8988T (cell line): ENCODE measurements at places on chromosomes 5 and 9.

- DNase-seq: no peak
Observed at GRCh38 chr5:79416499-79416898, 97.4 kb downstream of the HOMER1 start.

- no peak for DNase-seq
Observed at GRCh38 chr9:74172874-74173273, 324.3 kb upstream of the RORB start.

- DNase-seq: no peak
Observed at GRCh38 chr5:169762338-169763095, 125.4 kb downstream of the DOCK2 start.

DNA sequence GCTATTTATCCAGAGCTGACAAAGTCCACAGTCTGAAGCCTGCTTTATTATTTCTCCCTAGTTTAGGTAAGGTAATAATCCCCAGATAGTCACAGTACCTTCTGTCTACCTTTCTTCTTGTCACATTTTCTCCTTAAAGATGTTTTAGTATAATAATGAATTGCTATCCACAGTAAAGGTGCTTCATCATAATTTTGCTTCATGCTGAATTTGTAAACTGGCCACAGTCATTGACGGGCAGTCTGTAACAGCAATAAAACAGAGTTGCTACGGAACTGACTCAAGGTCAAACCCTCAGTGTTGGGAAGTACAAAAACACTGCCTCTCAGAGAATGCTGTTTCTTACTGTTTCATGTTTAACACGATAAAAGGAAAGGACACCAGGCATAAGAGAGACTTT is 195.7 kb downstream of the ZNF608 start:
- DNase-seq: no peak

GRCh38 chr9:136412962-136413361 is 2.5 kb downstream of the PMPCA start:
- no peak for DNase-seq

GRCh38 chr5:147697380-147697779 is 85.1 kb downstream of the JAKMIP2 start:
- DNase-seq: no peak

DNA sequence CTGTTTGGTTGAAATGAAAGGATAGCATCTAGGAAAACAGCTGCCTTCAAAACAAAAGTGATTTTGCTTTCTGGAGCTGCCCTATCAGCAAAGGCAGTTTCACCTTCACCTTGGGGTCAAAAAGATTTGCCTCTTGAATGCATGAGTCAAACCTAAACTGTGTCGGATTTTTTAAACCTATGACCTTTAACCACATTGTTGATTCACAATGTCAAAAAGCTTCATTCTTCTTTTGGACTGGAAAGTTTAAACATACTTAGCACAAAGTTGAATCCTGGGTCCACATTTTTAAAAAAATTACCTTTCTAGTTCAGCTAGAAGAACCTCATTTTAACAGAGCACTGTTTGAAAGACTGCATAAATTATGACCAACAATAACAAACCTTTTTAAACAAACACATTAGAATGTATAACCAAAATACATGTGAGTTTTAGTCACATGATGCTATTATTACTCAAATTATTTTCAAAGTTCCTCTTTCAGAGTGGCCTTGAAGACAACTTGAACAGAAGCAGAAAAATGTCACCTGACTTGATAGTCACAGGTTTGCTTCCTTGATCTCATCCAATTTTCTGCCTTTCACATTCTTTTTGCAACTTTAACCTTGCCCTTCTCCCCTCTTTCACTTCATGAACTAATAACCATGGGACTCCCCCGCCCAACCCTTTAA is 109.7 kb upstream of the LHFPL2 start:
- no peak for DNase-seq

- no peak for DNase-seq
Observed at GRCh38 chr9:28899267-28899666, 1326.0 kb upstream of the C9orf72 start.

- no peak for DNase-seq
Observed at GRCh38 chr9:80072451-80072850, 500.7 kb downstream of the TLE4 start.

DNA sequence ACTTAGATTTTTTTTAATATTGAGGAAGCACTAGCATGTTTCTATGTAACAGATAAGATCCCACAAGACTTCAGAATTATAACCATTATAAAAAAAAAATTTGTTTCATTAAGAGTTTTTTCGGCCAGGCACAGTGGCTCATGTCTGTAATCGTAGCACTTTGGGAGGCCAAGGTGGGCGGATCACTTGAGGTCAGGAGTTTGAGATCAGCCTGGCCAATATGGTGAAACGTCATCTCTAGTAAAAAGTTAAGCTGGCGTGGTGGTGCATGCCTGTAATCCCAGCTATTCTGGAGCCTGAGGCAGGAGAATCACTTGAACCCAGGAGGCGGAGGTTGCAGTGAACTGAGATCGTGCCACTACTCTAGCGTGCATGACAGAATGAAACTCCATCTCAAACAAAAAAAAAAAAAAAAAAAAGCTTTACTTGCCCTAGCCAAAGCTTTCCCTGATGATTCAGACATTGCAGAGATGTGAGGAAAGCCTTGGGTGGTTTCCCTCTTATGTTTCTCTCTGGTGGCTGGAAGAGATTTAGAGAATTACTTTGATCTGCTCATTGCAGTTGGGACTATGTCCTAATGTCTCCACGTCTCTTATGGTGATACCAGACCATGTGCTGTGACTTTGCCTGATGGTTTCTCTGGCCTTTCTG is 65.4 kb downstream of the EGFLAM start:
- no peak for DNase-seq

DNA sequence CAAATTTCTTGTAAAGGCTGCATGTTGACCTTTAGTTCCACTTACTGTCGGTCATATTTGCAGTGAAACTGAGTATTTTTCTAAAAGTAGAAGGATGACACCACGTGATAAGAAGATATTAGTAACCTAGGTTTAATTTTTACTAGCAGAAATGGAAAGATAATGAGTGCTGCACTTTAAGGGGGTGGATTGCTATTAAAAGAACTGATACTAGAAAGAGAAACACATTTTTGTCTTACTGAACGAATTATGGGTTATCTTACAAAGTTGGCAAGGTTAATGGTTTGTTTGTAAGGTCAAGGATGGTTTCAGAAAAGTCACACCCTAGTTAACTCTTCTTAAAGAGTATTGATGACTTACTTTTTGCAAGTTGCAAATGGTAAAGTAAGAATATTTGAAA is 2.4 kb downstream of the MACIR start:
- DNase-seq: no peak

GRCh38 chr5:38433160-38433861 is 123.1 kb downstream of the LIFR start:
- no peak for DNase-seq

GRCh38 chr5:170573114-170573513 is 69.3 kb downstream of the KCNIP1 start:
- no peak for DNase-seq

DNA sequence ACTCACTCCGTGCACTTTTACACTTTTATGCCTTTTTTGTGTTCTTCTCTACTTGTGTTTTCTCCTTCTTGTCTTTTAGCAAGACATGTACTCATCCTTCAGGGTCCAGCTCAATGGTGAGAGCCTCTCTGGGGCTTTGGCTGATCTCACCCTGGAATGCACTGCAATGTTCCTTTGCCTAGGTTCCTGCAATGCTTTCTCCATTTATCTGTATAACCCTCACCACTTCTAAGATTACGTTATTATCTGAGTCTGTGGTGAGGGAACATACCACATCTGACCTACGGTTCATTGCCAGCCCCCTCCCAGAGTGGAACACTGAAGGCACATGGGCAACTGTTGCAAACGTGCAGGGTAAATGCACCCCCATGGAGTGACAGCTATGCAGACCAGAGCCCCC is 47.3 kb downstream of the KCNIP1 start:
- no peak for DNase-seq

GRCh38 chr9:90642570-90643539 is at the start of gene DIRAS2:
Gene DIRAS2, minus strand, starts transcription at chr9:90642824. Its CDS starts 28,997 bp downstream, at chr9:90613827.
- peak; percentile 11 for DNase-seq

GRCh38 chr5:150146862-150147601 is 8.6 kb downstream of the PDGFRB start:
- DNase-seq: no peak

DNA sequence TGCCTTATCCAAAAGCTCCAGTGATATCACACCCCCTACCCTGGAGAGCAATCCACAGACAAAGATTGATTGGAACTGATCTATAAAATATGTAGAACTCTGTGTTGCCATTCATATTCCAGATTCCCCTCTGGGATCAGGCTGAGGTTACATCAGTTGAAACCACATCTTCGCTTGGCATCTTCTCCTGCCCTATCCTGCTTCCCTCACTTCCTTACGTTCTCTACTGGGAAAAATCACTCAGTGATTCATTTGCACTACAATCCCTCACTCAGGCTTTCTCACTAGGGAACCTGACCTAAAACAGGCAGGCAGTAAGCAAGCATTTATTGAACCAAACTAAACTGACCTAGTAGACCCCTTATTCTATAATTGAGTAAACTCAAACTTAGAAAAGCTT is 111.7 kb downstream of the ESM1 start:
- no peak for DNase-seq

DNA sequence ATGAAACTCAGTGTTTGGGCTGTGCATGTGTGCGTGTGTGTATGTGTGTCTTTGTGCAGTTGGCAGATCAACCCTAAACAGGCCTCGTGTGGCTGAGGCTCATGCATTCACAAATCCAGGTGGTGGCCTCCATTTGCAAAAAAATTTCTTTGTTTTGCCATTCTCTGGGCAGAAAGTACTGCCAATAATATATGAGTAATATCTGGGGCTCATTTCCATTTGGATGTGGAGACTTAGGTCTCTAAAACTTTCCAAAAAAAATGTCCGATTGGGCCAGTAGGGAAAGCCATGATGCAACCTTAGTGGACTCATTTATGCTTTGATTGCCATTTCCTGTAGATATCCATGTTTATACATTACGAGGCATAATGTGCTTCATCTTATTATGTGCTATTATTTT is 77.9 kb upstream of the RPS23 start:
- DNase-seq: no peak
